ENCODE measurements at places on chromosomes 7 and 10.

DNA sequence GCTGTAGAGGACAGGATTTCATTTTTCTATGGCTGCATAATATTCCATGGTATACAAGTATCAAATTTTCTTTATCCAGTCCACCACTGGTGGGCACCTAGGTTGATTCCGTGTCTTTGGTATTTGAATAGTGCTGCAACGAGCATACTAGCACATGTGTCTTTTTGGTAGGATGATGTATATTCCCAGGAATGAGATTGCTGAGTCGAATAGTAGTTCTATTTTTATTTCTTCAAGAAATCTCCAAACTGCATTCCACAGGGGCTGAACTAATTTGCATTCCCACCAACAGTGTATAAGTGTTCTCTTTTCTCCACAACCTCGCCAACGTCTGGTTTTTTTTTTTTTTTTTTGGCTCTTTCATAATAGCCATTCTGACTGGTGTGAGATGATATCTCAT lies 550.0 kb downstream of the REEP3 start:
- DNase-seq, result no peak

- DNase-seq, result no peak
Measured at GRCh38 chr7:135550196-135550595, 7.5 kb upstream of the NUP205 start.

DNA sequence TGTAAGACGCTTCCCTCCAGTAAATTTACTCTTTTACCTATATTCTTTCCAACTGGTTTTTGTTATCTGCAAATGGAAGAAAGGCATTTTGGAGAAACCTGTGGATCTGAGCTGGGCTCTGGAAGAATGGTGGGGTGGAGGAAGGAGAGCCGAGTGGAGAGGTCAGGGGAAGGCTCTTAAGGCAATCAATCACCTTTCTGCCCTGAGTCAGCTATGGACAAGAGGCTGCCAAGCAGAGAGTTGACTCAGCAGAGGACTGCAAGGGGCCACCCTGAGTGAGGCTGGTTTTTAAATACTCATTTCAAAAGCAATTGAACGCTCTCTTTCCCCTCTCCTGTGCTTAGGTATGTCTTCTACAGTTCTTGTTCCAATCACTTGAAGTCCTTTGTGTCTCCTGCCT lies 81.8 kb downstream of the SPAG6 start:
- DNase-seq, result no peak

GRCh38 chr7:20172736-20173334 lies 44.3 kb downstream of the MACC1 start:
- DNase-seq, result peak; percentile 18

GRCh38 chr10:3090914-3091787 lies 23.8 kb downstream of the PFKP start:
- no peak for DNase-seq

- no peak for DNase-seq
Measured at GRCh38 chr7:67950321-67951083, 953.9 kb downstream of the TYW1 start.

DNA sequence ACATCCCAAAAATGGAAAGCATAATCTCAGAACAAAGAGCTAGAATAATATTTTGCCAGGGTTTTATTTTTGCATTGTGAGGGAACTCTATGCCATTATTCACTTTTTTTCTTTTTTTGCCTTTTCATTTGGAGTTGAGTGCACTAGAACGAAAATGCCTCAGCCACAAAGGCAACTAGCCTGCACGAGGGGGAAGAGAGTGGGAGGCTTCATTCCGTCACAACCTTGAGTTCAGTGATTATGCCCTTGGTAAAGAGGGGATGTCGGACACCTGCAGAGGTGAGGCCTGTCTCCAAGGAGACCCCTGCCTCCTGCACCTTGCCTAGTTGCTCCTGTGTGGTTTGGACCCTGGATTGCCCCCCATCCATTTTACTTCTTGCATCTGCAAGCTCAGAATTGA lies 232.7 kb downstream of the TEX36 start:
- DNase-seq, result no peak

- DNase-seq, result no peak
Measured at GRCh38 chr7:35015346-35015859, 21.9 kb downstream of the DPY19L1 start.

DNA sequence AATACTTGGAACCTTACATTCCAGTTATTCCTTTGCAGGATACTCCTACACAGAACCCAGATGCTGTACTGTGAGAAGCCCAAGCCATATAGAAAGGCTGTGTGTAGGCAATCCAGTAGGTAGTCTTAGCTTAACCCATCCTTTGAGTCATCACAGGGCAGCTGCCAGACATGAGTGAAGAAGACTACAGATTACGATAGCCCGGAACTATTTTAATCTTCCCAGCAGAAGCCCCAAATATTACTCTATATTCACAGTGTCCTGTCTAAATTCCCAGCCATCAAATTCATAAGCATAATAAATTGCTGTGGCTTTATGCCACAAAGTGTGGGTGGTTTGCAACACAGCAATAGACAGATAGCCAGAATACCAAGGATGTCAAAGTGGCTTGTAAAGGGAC lies 474.1 kb upstream of the STEAP1 start:
- DNase-seq, result no peak

DNA sequence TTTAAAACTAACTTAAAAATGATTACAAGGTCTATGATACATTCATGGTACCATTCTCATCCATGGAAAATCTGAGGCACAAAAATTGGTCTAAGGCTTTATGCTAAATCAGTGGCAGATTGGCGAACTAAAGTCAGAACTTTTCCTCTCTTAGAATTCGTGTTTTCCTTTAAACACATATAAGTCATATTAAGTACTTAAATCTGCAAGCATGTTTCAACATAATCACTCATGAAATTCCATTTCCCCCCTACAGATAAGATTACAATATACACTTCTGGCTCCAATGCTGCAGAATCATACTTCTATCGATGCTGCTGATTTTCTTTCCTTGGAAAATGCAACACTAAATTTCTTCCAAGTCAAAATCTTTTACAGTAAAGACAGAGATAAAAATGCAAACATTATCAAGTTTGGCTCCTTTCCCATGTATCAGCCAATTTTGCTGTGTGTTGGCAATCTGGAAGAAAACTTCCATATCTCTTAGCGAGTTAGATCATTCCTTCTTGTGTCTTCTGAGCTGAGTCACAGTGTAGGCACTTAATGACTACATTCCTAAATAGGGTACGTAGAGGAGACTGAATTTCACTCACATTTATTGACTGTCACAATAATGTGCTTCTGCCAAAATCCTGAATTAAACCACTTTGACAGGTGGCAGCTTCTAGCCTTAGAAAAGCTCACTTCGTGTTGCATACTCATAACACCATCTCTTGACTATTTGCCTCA lies 76.4 kb upstream of the LRRC17 start:
- DNase-seq, result no peak

GRCh38 chr10:129728246-129728820 lies 235.7 kb downstream of the EBF3 start:
- no peak for DNase-seq

DNA sequence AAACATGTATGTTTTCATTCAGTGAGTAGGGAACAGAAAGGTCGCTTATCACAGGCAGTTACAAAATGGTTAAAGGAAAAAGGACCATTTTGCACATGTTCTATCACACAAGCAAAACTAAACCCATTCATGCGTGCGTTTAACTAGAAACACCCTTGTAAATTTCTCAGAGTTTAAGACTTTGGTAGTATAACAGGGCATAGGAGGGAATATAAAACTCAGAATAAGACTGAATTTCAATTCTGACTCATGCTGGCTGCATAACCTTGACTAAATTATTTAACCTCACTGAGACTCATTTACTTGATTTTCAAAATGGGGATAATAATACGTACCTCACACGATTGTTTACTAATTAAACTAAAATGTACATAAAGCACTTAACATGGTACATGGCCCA lies 243.8 kb upstream of the PTN start:
- no peak for DNase-seq

DNA sequence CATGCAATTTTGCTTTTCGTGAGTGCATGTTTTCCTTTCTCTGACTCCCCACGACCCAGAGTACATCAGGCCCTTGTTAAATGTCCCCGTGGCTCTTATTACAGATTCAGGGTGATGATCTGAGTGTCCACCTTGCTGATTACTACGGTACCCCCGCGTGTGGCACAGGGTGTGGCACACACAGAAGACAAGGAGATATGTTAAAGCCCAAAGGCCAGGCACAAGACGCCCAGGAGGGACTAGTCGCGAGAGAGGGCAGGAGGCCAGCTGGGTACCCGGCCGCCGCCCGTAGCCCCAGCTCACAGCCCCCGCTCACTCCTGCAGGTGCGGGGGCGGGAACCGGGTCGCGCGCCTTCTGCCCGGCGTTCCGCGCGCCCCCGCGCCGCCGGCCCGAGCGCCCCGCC lies 281 bp upstream of the EXOC6 start:
- DNase-seq, result no peak

DNA sequence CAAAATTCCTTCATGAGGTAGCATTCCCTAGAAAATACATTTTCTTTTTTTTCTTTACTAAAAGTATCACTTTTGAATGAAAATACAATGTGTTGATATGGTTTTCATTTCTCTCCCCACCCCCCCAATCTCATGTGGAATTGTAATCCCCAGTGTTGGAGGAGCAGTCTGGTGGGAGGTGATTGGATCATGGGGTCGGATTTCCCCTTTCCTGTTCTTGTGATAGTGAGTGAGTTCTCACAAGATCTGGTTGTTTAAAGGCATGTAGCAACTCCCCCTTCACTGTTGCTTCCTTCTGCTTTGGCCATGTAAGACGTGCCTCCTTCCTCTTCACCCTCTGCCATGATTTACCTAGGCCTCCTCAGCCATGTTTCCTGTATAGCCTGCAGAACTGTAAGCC lies 790.3 kb upstream of the KCND2 start:
- DNase-seq, result no peak

Measured in brain pericyte (primary cell).